Erythroblast (primary cell): ENCODE measurements at places on chromosomes 5 and 9.

DNA sequence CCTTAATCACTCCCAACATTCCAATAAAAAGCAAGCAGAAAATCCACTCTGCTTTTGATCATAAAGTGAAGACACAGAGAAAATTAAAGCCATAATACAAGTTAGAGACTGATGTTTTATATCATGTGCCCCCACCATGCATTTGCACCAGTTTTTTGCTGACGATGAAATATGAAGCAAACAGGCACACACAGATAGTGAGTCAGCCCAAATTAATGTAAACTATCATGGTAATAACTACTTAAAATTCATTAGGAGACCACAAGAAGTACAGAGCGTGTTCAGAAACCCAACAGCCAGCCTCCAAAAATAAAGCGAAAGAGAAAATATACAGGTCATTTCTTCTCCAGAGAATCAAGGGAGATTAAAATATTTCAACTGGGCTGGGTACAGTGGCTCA, 46.4 kb upstream of the KDM4C start:
- DNase-seq = peak; percentile 56

- no peak for DNase-seq
These were observed 30.9 kb downstream of the GSN start for GRCh38 chr9:121298689-121299466.

- no peak for DNase-seq
These were observed 109.2 kb downstream of the ARHGEF28 start for GRCh38 chr5:73735032-73735734.

- DNase-seq = peak; percentile 28
These were observed 106.3 kb upstream of the SSBP2 start for GRCh38 chr5:81856948-81857928.

DNA sequence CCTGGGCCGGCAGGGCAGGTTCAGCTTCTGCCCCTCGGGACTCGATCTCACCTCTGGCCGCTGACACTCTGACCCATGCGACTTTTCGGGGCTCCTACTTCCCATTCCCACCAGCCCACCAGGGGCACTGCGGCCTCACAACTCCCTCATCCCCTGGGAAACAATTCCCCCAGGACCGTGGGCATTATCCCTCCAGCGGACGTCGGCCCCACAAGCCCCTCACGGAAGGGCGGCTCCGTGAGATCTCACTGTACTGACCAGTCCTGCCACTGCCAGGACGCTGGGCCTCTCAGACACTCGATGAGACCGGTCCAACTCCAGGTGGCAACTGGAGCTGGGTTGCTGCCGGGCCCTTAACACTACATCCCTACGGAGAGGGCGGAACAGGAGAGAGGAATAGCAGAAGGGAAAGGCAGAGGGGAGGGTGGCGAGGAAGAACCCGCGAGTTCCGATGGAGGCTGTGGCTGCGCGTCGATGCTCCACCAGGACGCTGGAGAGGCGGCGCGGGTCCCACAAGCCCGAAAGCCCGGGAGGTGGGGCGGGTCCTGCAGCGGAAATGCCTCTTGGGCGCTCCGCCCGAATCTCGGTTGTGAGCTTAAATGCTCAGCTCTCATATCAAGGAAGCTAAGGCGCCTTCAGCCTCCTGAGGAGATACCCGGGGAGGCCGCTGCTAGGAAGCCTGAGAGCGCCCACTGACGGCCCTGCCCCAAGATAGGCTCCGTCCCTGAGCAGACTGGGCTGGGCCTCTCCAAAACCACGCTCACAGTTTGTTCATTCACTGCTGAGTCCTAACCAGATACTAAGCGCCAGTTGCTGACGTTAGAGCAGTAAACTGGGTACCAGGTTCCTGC, 36.3 kb downstream of the VCP start:
- DNase-seq = peak; percentile 17

DNA sequence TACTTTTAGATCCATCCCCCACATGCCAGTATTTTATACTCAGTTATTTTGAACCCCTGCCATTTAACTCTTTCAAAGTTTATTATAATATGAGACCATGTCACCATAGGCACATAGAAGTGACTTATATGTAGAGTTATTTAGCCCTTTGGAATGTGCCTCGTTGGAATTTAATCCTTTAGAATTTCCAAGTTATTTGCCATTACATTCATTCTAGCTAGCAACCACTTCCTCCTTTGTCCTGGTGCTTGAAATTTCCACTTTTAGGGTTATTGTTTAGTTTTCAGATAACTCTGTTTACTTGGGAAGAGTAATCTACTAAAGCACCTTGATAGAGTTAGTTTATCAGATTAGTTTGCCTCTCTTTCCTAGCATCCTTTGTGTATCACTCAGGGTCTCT, 82.8 kb upstream of the TLE1 start:
- no peak for DNase-seq

- no peak for DNase-seq
These were observed 463.0 kb downstream of the CETN3 start for GRCh38 chr5:89946508-89946907.

- peak; percentile 17 for DNase-seq
These were observed 13.6 kb upstream of the SLC22A4 start for GRCh38 chr5:132280371-132281240.

DNA sequence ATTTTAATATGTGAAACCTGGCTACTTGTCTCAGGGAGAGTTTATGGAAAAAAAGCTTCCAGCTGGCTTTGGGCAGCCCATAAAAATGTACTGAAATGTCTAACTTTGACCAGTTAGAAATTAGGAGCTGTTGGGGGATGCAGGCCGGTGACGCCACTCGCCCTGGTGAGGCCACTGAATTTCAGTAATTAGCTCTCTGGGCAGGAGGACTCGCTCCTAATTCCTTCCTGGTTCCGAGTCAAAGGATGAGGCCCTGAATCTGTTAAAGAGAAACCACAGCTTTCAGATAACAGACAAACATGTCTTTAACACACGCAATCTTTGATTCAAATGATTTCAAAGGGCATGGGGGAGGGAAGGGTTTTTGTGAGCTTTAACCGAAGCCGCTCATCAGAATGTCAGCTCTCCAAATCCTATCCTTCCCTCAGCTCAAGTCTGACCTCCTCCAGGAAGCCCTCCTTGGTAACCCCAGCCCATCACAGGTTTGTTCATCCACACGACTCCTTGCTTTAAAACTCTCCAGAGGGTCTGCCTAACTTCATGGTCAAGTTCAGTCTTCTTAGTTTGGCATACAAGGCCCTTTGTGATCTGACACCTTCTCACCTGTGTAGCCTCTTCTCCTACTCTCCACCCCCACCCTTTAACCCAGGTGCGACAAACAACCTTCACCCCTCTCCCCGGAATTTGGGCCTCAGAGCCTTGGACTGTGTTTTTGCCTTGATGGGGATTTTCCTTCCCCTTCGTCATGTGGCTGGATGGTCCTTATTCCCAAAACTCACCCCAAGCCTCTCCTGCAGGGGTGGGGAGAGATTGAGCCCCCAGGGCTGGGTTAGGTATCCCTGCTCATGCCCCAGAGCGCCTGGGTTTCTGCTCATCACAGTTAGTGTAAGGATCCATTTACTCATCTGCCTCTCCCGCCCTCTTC, 13.6 kb upstream of the PHF19 start:
- DNase-seq = no peak

GRCh38 chr5:149852641-149853330, 91.8 kb downstream of the PDE6A start:
- peak; percentile 70 for DNase-seq
